ENCODE measurements at places on chromosomes 3 and 15.

DNA sequence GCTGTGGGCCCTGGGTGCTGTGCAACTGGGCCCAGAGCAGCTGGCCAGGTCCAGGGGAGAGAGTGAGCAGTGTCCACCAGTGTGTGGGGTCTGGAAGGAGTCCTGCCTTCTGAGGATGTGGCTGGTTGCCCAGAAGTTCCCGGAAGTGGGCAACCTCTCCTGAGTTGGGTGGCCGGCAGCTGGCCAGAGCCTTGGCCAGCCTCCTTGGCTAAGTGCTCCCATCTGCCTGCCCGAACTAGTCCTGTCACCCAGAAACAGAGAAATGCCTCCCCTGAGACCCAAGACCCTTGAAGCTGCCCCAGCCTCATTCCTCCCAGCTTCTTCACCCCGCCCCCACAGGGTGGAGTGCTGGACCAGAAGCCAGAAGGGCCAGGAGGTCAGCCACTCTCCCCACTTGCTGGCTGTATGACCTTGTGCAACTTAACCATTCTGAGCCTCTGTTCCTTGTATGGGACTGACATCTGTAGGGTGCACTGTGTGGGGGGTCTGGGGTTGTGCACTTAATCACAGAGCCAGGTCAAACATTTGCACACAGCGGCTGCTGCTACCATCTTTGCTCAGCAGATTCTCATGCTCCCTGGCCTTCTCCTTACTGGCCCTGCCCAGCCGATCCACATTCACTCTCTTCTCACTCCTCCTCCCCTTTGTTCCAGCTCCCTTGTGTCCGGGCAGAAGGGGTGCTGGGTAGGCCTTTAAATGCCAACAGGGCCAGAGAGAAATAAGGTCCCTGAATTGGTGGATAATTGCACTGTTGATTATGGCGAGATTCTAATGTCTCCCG lies 7.5 kb upstream of the ALAS1 start:
- ATAC-seq, result peak; percentile 4

DNA sequence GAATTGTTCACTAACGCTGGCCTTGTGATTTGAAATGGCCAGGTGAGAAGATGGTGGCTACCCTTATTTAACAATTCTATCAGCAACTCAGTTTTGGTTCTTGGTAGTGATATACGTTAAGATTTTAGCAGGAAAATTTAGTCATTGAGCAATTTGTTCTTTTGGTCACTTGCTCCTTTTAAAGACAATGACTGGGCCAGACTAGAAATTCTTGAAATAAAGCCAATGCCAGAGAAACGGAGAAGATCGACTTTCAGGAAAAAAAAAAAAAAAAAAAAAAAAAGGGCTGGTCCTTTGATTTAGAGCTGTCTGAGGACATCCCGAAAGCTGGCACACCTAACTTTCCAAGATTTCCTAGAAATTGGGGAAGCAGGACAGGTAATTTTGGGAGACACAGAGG lies 178.5 kb downstream of the FNDC3B start:
- no peak for ATAC-seq

DNA sequence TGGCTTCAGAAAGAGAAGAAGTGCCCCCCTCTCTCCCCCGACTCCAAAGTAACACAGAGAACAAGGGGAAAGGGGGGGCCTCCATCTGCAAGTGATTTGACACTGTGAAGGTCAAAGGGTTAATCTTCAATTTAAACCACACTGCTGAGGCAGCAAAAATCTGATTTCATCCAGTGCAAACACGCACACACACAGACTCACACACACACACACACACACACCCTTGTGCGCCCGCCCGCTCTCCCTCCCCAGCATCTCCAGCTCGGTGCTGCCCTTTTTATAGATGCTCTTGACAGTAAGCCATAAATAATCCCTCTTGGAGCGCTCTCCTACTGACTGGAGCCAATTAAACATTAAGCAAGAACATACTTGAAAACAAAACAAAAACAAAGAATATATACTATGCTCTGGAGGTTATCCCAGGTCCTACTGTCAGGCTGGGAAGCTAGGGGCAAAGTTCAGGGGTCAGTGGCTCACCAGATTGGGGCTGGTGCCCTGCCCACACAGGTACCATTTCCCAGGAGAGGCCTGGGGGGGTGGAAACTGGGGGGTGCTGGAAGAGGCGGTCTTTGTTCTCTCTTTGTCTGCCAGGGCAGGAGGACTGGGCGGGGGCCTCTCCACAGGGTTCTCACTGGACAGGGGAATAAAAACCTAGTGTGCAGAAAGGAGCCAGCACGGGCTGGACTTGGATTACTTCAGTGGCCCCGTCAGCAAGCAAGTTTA lies 16.3 kb downstream of the BMF start:
- ATAC-seq, result peak; percentile 61

DNA sequence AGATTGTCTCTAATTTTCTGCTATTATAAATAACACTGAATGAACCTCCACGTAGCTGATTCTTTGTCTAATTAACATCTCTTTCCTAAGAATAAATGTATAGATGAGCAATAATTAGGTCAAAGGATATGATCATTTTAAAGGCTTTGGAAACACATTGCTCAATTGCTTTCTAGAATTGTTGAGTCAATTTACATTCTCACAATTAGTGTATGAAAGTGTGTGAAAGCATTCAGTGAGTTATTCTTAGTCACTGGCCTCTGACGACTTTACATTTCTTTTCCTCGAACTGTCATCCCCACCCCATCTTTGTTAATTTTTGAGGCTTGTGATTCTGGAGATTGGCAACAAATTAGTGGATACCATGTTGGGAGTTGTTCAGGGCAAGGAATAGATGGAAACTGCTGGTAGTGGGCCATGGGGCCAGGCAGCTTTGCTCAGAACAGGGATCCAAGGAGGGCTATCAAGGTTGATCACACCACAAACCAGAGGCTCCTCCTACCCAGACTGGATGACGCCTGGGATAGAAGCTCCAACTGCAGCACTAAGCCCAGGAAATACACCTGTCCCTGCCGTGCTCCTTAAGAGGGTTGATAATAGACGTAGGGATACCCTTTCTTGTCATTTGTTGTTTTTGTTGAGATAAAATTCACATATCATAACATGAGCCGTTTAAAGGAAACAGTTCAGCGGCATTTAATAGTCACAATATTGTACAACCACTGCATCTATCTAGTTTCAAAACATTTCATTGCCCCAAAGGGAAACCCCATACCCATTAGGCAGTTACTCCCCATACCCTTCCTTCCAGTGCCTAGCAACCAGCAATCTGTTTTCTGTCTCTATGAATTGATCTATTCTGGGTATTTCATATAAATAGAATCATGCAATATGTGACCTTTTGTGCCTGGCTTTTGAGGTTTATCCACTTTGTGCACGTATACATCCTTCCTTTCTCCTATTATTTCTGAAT lies 27.9 kb downstream of the EIF1B start:
- ATAC-seq, result peak; percentile 71

- ATAC-seq, result no peak
Observed at GRCh38 chr3:98528474-98529346, 3.1 kb upstream of the GPR15 start.

Data from esophagus mucosa (tissue), 1 donor.